Fibroblast of pulmonary artery (primary cell): ENCODE measurements at places on chromosomes 4 and X.
A peak's percentile ranks its signal among the peaks of the same experiment; 100 is the strongest.

GRCh38 chr4:12791536-12791935 lies 692.6 kb downstream of the RAB28 start:
- peak; percentile 13 for DNase-seq

- DNase-seq, result no peak
These were observed 541.3 kb downstream of the GBA3 start for GRCh38 chr4:23234018-23234417.

- no peak for DNase-seq
These were observed 3.9 kb downstream of the BMP2K start for GRCh38 chr4:78780093-78780492.

DNA sequence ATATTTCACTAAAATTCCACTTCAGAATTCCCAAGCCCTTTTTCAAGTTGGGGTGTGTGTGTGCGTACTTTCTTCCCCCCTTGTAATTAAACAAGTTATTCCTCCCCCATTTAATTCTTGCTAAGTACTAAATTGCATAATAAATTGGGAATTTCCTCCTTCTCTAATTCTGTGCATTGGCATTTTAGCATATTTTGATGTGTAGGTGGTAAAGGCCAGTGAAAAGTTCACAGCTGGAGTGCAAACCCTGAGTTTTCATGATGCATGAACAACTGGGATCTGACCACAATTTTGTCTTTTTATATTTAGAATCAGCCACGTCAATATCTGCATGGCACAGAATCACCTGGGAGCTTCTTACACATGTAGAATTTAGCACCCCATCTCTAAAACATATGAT lies 18.5 kb downstream of the ANXA3 start:
- DNase-seq, result no peak

DNA sequence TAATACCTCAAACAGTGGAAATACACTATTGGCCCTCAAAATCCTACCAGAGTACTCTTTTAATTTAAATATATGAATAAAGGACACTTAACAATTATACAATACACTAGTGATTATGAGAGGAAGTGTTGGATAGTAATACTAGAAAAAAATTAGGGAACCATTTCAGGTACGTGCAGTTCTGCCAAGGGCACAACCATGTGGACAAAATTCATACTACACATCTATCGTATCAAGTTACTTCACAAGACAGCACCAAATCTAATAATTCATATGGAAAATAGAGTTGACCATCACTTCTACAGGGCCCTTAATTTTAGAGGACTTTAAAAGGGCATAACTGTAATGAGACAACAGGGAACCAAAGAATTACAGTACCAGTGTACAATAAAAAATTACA lies 69.2 kb upstream of the ZCCHC13 start:
- no peak for DNase-seq

DNA sequence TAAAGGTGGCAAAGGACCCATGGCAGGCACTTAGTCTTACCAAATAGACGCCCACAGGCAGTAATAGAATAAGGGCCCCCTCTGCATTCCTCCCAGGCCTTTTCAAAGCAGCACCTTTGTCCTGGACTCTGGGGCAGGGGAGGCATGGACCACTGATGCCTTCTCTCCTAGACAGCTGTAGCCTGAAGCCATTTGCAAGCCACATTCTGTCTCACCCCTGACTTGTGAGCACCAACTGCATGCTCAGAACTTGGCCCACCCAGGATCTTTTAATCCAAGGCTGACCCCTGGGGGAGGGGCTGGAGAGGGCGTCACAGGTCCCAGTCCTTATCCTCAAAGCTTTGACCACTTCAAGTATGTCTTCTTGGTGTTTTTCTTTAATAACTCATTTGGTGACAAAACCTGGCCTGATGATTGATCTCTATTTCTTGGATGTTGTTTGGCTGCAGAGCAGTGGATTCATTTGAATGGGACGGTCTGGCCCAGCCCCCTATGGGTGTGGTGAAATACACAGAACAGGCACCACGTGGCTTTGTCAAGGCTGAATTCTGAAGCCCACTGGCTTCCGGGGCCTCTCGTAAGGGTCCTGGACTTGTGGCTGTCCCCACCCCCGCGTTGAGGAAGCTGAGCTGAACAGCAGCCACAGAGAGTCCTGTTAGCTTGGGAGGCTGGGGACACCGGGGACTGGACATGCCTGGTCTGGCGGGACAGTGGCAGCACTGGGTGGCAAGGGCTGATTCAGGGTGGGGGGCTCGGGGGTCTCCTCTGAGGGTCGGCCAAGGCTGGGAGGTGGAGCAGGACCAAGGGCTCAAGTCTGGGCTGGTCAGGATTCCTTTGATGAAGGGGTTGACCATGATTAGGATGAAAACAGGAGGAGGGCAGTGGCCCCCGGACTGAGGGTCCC lies 36.6 kb downstream of the ADRA2C start:
- no peak for DNase-seq

- no peak for DNase-seq
These were observed 15.3 kb downstream of the CPZ start for GRCh38 chr4:8607603-8608481.

DNA sequence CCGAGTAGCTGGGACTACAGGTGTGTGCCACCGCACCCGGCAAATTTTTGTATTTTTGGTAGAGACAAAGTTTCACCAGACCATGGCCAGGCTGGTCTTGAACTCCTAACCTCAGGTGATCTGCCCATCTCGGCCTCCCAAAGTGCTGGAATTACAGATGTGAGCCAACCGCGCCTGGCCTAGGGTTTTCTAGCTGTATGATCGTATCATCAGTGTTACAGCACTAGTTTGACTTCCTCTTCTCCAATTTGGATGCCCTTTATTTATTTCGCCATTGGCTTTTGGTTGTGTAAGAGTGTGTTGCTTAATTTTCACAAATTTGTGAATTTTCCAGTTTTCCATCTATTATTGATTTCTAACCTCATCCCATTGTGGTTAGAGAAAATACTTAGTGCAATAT lies 5.2 kb downstream of the TKTL1 start:
- DNase-seq, result no peak

- DNase-seq, result peak; percentile 11
These were observed 469.2 kb upstream of the DIPK2B start for GRCh38 chrX:45669715-45670340.

- DNase-seq, result peak; percentile 62
These were observed 41.3 kb upstream of the GPC3 start for GRCh38 chrX:134026565-134027311.

DNA sequence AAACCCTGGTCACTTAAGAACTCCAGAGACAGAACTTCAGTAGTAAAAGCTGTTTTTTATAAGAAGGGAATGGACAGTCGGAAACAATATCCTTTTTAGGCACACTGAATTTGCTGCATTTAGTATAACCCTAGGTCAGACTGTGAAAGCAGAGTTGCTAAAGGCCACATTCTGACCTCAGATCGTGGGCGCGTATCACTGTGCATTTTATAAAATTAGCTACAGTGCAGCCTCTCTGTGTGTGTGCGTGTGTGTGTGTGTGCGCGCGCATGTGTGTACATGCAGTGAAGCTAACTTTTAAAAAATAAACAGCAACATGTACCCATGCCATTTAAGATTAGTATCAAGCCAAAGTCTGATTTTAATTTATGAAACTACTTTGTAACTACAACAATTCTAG lies 8.0 kb downstream of the ZNF827 start:
- DNase-seq, result no peak

GRCh38 chr4:71186566-71187403 lies 152.0 kb upstream of the SLC4A4 start:
- no peak for DNase-seq

DNA sequence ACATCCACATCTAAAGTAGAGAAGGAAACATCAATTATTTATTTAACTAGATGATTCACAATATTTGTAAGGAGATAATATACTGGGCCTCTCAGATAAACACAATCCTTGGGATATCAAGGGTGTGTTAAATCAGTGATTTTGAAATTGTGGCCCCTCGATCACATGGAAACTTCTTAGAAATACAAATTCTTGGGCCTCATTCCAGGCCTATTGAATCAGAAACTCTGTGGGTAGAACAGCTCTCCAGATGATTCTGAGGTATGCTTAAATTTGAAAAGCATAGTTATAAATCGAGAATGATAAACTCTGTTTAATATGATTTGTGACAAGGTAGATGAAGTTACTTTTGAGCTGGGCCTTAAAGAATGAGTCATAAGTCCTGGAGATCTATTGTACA lies 64.3 kb upstream of the GPR174 start:
- DNase-seq, result peak; percentile 28

GRCh38 chrX:108945883-108946523 lies 209.6 kb upstream of the IRS4 start:
- no peak for DNase-seq

GRCh38 chrX:133544115-133544514 lies 128.8 kb upstream of the GPC4 start:
- DNase-seq, result peak; percentile 54

DNA sequence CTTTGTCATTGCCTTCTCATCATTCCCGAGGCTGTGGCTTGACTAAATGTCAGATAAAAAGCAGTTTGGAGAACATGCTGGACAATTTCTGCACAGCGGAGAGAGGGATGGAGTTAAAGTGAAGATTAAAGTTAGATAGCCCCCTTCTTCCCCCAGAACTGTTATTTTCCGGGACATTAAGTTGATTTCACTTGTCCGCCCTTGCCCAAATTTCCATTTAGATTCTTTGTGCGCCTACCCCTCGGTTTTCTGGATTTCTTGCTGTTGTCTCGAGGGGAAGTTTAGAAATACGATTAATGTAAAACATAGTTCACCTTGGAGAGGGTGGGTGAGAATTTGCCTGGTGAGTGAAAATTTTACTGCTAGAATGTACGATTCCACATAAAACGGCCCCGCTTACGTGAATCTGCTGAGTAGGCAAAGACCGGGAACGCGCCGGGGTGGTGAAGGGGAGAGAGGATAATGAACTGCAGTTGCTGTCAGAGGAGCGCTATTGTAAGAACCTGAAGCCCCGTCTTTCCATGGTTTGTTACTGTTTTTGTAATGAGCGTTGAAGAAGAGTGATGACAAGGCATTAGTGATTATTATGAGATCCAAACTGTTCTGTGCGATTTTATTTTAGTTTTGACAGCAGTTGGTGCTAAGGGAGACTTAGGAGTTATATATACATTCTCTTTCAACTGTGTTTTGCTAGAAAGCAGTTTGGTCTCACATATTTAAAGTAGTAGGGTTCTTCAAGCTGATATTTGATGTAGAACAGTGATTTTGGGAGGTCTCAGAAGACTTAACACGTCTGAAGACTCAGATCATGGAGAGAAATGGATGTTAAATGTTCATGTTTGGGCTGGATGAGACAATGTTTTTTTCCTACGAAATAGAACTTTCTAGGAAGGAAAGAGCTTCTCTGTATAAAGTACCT lies 73.0 kb downstream of the AFF1 start:
- peak; percentile 59 for DNase-seq

- no peak for DNase-seq
These were observed 6.7 kb upstream of the SH3BP2 start for GRCh38 chr4:2786152-2786671.

DNA sequence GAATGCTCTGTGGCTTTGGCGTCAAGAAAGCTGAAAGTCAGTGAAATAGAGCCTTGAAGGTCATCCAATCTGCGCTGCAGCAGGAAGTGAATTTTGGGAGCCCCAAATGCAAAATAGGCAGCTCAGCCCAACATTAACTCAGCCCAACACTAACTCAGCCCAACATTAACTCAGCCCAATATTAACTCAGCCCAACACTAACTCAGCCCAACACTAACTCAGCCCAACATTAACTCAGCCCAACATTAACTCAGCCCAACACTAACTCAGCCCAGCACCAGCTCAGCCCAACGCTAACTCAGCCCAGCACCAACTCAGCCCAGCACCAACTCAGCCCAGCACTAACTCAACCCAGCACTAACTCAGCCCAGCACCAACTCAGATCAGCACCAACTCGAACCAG lies 71.5 kb downstream of the SORBS2 start:
- no peak for DNase-seq

GRCh38 chrX:76920607-76921006 lies 493.1 kb downstream of the MAGEE1 start:
- DNase-seq, result no peak

GRCh38 chrX:119236623-119237561 lies 807 bp downstream of the PGRMC1 start:
- peak; percentile 50 for DNase-seq
